ENCODE measurements at places on chromosomes 6 and 20.

DNA sequence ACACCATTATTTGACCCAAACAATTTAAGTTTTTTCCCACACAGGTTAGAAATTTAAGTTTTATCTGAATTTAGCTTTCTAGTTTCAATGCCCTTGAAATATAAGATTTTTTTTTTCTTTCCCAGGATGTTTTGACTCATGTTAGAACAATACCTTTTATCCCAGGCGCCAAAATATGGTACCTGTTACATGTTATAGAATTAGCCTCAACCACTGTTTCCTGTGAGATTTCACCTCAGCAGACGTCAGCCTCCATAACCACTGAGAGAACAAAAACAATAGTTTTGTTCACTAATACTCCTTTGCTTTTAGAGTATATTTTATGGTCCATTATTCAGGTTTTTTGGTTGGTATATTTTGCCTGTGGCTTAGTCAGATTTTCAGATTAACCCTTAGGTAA, 302.9 kb downstream of the CDKAL1 start:
- no peak overlapping the region for H3K27ac ChIP-seq
- H3K4me3 ChIP-seq, result no peak overlapping the region
- DNase-seq, result no peak
- no peaks in the 10 kb centered on the region for H3K27me3 ChIP-seq
- no peaks in the 10 kb centered on the region for H3K36me3 ChIP-seq

- H3K4me1 ChIP-seq, result no peaks in the 10 kb centered on the region
- H3K4me3 ChIP-seq, result no peak overlapping the region
- H3K27ac ChIP-seq, result no peak overlapping the region
These were observed 83.9 kb downstream of the MAP3K7 start for GRCh38 chr6:90502866-90503407.

- peaks cover 25% of the 10 kb centered on the region for H3K36me3 ChIP-seq
- H3K27ac ChIP-seq, result peak overlapping the region; percentile 32
- DNase-seq, result no peak
- no peaks in the 10 kb centered on the region for H3K27me3 ChIP-seq
- no peak overlapping the region for H3K4me3 ChIP-seq
These were observed 77.8 kb downstream of the ARHGAP18 start for GRCh38 chr6:129632172-129632613.

DNA sequence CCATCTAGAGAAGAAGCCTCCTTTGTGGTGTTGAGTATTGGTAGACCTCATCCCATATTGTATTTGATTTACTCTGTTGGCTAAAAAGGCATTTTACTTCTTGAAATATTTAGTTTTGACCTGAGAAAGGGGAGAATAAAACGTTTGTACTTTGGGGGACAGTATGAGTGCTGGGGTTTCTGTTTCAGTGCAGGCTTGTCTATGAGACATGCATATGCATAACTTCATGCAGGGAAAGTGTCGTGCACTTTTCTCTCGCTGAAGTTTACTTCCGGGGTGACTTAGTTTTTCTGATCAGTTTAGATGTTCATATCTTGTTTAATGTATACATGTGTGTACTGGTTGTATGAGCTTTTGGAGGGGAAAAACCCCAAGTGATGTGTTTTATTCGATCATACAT, 59.5 kb downstream of the UTRN start:
- H3K4me1 ChIP-seq, result peaks cover 46% of the 10 kb centered on the region
- peak overlapping the region; percentile 48 for H3K4me3 ChIP-seq
- no peaks in the 10 kb centered on the region for H3K27me3 ChIP-seq
- no peaks in the 10 kb centered on the region for H3K36me3 ChIP-seq
- peak overlapping the region; percentile 39 for H3K27ac ChIP-seq

DNA sequence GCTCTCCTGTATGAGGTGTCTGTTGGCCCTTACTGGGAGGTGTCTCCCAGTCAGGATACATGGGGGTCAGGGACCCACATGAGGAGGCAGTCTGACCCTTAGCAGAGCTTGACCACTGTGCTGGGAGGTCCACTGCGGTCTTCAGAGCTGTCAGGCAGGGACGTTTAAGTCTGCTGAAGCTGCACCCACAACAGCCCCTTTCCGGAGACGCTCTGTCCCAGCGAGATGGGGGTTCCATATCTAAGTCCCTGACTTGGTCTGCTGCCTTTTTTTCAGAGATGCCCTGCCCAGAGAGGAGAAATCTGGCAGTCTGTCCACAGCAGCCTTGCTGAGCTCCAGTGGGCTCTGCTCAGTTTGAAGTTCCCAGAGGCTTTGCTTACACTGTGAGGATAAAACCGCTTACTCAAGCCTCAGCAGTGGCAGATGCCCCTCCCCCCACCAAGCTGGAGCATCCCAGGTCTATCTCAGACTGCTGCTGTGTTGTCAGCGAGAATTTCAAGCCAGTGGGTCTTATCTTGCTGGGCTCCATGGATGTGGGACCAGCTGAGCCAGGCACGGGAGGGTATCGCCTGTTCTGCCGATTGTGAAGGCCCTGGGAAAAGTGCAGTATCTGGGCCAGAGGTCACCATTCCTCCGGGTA, 36.3 kb upstream of the IBTK start:
- H3K4me1 ChIP-seq, result no peaks in the 10 kb centered on the region
- H3K27me3 ChIP-seq, result no peaks in the 10 kb centered on the region
- no peak for DNase-seq
- no peak overlapping the region for H3K27ac ChIP-seq
- H3K4me3 ChIP-seq, result no peak overlapping the region

DNA sequence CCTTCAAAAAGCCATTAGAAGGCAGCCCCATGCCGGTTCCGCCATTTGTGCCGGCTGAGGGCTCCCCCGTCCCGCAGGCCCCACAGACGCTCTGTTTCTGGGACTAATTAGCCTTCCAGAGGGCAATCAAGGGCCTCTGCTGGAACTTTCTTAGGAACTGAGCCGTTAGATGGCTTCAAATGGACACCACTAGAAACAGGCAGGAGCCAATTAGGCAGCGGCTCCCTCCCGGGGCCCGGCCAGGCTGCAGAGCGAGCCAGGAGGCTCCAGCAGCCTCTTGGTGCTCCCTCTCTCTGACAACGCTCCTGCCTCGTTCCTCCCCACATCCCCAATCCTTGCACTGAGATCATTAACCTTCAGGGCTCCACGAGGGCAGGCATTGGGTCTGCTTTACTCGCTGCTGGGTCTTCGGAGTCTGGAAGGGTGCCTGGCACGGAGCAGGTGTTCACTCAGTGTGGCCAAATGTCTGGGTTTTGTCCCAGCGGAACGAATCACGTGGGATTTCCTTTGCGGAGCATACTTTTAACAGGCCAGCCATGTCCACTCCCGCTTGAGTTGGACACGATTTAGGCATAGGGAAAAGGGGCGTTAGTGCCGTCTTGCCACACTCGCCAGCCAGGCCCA, 98.3 kb downstream of the TMEM242 start:
- peak overlapping the region; percentile 39 for H3K27ac ChIP-seq
- no peaks in the 10 kb centered on the region for H3K27me3 ChIP-seq
- DNase-seq, result no peak

- H3K4me3 ChIP-seq, result no peak overlapping the region
- no peak overlapping the region for H3K27ac ChIP-seq
- DNase-seq, result no peak
- H3K4me1 ChIP-seq, result no peaks in the 10 kb centered on the region
- H3K36me3 ChIP-seq, result peaks cover 7% of the 10 kb centered on the region
These were observed 60.4 kb upstream of the EMILIN3 start for GRCh38 chr20:41426976-41427375.

DNA sequence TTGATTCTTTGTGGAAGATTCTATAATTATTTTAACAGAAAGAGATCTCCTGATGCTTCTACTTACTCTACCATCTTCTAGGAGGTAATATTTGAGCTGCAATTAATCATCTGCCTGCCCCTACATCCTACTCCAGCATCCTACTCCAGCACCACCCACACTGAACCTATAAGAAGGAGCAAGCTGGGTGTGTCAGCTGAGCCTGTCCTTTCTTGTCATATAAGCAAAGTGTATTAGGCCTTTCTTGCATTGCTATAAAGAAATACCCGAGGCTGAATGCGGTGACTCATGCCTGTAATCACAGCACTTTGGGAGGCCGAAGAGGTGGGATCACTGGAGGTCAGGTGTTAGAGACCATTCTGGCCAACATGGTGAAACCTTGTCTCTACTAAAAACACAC, 84.2 kb upstream of the ARG1 start:
- H3K4me3 ChIP-seq, result no peak overlapping the region
- DNase-seq, result no peak
- no peak overlapping the region for H3K27ac ChIP-seq
- no peaks in the 10 kb centered on the region for H3K4me1 ChIP-seq
- H3K36me3 ChIP-seq, result no peaks in the 10 kb centered on the region
- no peaks in the 10 kb centered on the region for H3K27me3 ChIP-seq

Measured in psoas muscle (tissue), 8 donors.